ENCODE measurements at places on chromosomes 7 and 10.

DNA sequence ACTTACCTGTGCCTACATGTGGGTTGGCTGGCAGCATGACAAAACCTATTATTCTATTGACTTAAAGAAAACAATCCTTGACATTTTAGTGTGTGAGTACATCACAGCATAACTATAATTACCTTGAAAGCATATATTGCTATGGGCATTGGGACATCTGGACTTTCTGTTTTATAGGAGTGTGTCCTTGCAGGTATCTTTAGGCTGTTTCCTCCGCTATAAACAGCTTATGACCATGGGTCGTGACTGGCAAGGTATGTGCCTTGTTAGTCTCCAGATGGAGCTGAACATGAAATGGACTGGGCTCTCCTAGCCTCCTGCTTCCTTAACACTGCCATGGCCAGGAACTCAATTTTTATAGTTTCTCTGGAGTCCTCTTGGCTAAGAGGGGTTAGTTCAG is 317.4 kb upstream of the COBL start:
- H3K4me1 ChIP-seq: no peaks in the 10 kb centered on the region
- no peak overlapping the region for H3K4me3 ChIP-seq
- no peaks in the 10 kb centered on the region for H3K27me3 ChIP-seq
- H3K36me3 ChIP-seq: no peaks in the 10 kb centered on the region
- no peak for DNase-seq

DNA sequence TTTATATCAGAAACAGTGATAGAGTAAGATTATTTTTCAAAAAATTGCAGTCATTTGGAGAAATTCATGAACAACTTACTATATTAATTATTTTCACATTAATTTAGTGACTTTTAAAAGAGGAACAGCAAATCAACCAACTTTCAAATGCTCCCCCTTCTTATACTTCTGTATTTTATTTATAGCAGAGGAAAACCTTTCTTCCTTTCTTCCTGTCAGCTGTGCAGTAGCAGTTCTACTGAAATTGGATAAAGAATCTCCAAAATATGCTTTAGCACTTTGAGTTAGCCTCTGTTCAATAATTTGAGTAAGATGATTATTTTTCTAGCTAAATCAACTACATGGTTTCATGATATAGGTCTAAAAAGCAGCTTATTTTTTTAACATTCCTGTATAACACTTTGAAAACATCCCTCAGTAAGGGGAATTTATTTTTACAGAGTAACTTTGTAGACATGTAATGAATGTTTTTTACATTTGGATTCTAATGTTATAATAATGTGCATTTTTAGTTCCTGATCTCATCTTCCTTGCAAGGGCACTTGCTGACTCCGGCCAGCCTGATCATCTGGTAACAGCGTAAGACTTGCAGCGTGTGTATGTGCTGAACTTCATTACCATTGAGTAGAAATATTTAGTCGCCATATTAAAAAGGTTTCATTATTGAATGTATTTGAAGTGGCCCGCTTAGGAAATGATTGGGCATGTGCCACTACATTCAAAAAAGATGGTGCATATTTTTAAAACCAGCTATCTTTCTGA is 158.3 kb upstream of the HDAC9 start:
- H3K4me3 ChIP-seq: no peak overlapping the region
- DNase-seq: no peak
- no peaks in the 10 kb centered on the region for H3K36me3 ChIP-seq

- no peaks in the 10 kb centered on the region for H3K36me3 ChIP-seq
- DNase-seq: no peak
- no peak overlapping the region for H3K27ac ChIP-seq
These were observed 47.7 kb downstream of the VWC2 start for GRCh38 chr7:49821181-49821580.

DNA sequence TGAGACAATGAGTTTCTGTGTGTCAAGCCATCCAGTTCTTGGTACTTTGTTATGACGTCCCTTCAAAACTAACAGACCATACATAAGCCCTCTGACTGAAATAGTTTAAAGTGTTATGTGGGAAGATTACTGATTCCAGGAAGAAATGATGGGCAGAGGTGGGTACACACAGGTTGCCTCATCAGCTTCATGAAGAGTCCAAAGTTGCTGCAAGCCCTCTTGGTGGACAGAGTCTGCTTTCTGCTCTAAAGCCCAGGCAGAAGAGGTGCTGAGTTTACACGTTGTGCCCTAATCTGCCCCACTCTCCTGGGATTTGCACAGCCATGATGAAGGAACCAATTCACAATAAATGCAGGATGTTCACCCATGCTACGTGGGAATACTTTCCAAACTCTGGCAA is 187.4 kb downstream of the PARD3 start:
- H3K4me1 ChIP-seq: no peaks in the 10 kb centered on the region
- H3K27me3 ChIP-seq: no peaks in the 10 kb centered on the region
- no peak overlapping the region for H3K27ac ChIP-seq
- H3K36me3 ChIP-seq: no peaks in the 10 kb centered on the region
- H3K4me3 ChIP-seq: no peak overlapping the region

DNA sequence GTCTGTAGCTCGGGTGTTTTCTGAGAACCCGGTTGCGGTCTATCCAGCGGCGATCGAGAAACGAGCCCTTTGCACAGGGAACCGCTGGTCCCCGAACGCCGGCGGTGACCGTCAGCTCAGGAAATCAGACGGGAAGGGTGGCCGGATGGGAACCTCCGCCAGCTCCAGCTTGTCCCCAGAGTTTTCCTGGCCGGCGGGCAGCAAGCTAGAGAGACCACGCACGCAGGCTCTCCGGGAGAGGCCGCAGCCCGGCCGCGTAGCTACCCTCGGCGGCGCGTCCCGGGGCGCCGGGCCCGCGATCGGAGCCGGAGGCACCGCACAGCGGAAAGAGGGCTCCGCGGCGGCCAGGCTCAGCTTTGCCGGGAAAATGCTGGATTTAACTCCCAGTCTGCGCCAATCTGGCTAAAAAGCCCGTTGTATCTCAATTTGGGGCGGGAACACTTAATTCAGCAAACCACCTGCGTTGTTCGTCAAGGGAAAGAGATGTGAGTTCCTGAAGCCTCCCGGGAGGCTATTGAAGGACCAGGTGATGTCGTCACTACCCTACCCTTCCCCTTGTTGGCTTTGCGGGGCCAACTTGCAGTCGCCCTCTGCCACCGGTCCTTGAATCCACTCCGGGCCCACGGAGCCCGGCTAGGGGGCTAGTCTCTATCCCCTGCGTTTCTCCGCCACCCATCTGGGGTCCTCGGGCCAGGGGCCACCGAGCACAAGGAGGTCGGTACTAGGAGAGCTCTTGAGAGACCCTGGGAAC is 859 bp upstream of the CH25H start:
- peak overlapping the region; percentile 66 for H3K4me3 ChIP-seq
- DNase-seq: no peak
- no peaks in the 10 kb centered on the region for H3K36me3 ChIP-seq
- no peak overlapping the region for H3K27ac ChIP-seq
- H3K4me1 ChIP-seq: peaks cover 24% of the 10 kb centered on the region

GRCh38 chr7:74299401-74299800 is 10.2 kb downstream of the CLIP2 start:
- no peak for DNase-seq
- H3K4me3 ChIP-seq: no peak overlapping the region
- no peak overlapping the region for H3K27ac ChIP-seq
- peaks cover 2% of the 10 kb centered on the region for H3K4me1 ChIP-seq

All from GM12878 (cell line).